A549 treated with CORT108297 at 1 μM for 4 hours (cell line): ENCODE measurements at places on chromosomes 1 and 21. TPM values are rescaled to one million over a fixed set of nuclear protein-coding genes. Genes with fewer than 3 reads are reported as not detected.

ARHGEF10L gene
- total RNA-seq = 4.8 to 8.5 TPM (median 6.9 TPM) in 5 replicates

FAM151A gene
- 0.05 TPM in 1 of 5 replicates, not detected in the others for total RNA-seq

USH2A gene
- not detected in 5 replicates for total RNA-seq

TSACC gene
- total RNA-seq = 1.8 to 4.1 TPM (median 2.1 TPM) in 5 replicates

PI4KB gene
- total RNA-seq = 24.1 to 27.9 TPM (median 26.2 TPM) in 5 replicates

FAM72B gene
- 6.0 to 8.0 TPM (median 6.8 TPM) in 5 replicates for total RNA-seq

CFH gene
- 3.6 to 5.0 TPM (median 4.1 TPM) in 5 replicates for total RNA-seq

KCNE1 gene
- total RNA-seq = 0.05 TPM in 1 of 5 replicates, not detected in the others

ENTREP3 gene
- total RNA-seq = 25.2 to 39.2 TPM (median 37.1 TPM) in 5 replicates

ZBED6 gene
- 1.4 to 5.2 TPM (median 3.0 TPM) in 5 replicates for total RNA-seq
